ENCODE measurements at places on chromosomes 3 and 15.

GRCh38 chr3:29721789-29722188 is 440.9 kb downstream of the RBMS3 start:
- no peak for DNase-seq

- DNase-seq = no peak
Observed at GRCh38 chr15:27824841-27825422, 274.2 kb downstream of the OCA2 start.

- no peak for DNase-seq
Observed at GRCh38 chr3:96182756-96183155, 631.6 kb upstream of the EPHA6 start.

DNA sequence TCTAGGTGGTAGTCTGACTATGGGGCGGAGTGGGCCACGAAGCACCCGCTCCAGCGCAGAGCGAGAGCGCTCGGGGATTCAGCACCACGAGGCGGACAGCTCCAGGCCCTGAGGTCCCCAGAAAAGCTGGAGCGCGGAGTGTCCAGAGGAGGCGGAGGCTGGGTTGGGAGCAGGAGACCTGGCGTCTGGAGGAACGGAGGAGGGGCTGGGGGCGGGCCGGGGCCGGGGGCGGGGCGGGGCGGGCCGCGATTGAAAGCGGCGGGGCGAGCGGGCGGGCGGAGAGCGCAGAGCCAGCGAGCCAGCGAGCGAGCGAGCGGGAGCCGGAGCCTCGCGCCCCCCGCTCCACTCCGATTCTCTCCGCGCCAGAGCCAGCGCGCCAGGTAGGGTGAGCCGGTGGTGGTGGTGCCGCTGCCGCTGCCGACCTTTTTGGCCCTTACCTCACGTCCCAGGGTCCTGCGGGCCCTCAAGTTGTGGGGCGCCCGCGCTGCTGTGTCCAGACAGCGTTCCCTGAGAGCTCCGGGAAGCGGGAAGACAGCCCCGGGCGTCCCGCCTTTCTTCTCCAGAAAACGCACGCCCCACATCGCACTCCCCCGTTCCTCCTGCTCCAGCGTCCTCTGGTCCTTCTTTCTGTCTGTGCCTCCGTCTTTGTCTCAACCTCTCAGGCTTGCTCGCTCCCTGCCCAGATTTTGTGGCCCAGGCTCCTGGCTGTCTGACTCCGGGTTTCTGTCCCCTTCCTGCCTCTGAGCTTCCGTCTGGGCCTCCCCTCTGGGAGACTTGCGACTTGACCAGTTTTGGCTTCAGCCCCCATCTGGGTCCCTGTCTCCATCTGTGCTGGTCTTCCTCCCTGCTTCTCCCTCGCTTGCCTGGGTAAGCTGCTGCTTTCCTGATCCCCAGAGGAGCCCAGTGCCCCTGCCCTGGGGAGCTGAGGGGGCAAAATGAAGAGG is at the start of gene GRM2:
Gene GRM2 (plus strand): TSS at position 281 of the 944 bp plus-strand sequence. CDS start 1,916 bp downstream, outside the sequence.
- DNase-seq = no peak

GRCh38 chr3:173639098-173639497 is 241.6 kb downstream of the NLGN1 start:
- DNase-seq = no peak

DNA sequence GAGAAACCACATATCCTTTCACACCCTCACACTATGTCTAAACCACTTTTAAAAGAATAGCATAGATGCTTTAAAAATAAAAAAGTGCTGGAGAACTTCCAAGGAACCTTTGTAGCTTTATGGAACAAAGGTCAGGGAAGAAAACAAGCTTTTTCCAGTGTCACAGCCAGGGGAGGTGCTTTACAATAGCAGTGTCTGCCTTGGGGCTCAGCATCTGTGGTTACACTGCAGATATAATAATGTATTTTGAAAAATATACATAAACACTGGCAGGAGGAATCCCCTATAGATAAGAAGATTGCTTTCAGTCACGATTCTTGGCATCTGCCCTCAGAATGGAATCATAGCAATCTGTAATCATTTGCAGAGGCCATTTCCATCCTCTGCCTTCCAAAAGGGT is 362.4 kb upstream of the LRRC3B start:
- no peak for DNase-seq

DNA sequence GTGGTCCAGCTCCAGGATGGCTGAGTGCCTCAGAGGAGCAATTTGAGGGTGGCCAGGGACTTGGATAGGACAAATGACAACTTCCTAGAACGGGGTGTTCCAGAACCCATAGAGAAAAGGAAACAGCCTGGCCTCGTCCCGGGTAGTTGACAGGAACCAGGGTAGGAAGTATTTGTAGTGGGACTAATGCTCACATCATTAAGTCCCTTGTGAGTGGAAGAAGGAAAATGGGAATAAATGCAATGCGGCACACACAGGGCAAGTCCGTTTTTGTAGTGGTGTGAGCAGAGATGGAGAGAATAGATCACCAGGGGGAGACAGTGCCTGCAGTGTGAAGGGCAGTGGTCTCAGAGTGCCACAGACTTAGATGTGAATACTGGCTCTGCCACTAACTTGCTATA is 19.6 kb downstream of the TIMP4 start:
- no peak for DNase-seq

Data from stimulated activated CD8-positive, alpha-beta memory T cell treated with anti-CD3 and anti-CD28 coated beads, Interleukin-4, amount 100 ng/mL, for 1 hour (primary cell).